ENCODE measurements at places on chromosomes 5 and 9. TPM values are rescaled to one million over a fixed set of nuclear protein-coding genes. Genes with fewer than 3 reads are reported as not detected.

DNA sequence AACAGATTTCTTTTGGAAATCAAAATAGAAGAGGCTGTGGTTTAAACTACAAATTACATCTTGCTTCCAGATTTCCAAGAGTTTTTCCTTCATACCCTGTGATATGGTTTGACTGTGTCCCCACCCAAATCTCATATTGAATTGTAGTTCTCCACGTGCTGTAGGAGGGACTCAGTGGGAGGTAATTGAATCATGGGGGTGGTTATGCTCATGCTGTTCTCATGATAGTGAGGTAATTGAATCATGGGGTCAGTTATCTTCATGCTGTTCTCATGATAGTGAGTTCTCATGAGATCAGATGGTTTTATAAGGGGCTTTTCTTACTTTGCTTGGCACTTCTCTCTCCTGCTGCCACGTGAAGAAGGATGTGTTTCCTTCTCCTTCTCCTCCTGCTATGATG is 687.0 kb upstream of the ZNF608 start:
- DNase-seq: no peak

- DNase-seq: peak; percentile 29
These were observed 45.4 kb downstream of the RAB14 start for GRCh38 chr9:121156263-121156731.

DNA sequence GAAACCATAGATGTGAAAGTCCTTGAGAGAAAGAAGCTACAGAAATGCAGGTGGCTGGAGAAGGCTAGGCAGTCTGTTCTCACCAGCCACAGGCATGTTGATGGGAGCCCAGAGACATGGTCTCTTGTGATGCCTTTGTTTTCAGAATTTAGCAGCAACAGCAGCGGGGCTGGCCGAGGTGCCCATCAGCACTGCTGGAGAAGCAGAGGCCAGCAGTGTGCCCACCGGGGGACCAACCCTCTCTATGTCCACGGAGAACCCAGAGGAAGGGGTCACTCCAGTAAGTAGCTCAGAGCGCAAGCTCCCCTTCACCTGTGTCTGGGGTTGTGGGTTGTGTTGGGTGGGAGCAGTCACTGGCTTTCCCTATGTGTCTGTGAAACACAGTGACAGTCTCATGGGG is 59.6 kb downstream of the COL15A1 start:
- no peak for DNase-seq

- DNase-seq: no peak
These were observed 85.8 kb downstream of the FBXO38 start for GRCh38 chr5:148469501-148469935.

GRCh38 chr9:21172156-21172555 is 5.7 kb upstream of the IFNA21 start:
- DNase-seq: no peak

PCDHGB4 gene
- 6.4 TPM for total RNA-seq

SELENOP gene
- 17.3 TPM for total RNA-seq

POU5F2 gene
- 0.62 TPM for total RNA-seq
